ENCODE measurements at places on chromosomes 6 and 20. TPM values are rescaled to one million over a fixed set of nuclear protein-coding genes. Genes with fewer than 3 reads are reported as not detected.

The RSPH4A gene
- polyA plus RNA-seq, result 2.7 TPM

The ARMC12 gene
- polyA plus RNA-seq, result not detected

The POPDC3 gene
- polyA plus RNA-seq, result 13.5 TPM

The SLC17A2 gene
- polyA plus RNA-seq, result not detected

The HDAC2 gene
- polyA plus RNA-seq, result 62.6 TPM

The AVP gene
- not detected for polyA plus RNA-seq

The C4A gene
- not detected for polyA plus RNA-seq

The SLC22A1 gene
- 0.55 TPM for polyA plus RNA-seq

The TDP2 gene
- polyA plus RNA-seq, result 44.0 TPM

The PPIL1 gene
- polyA plus RNA-seq, result 46.7 TPM

The GHRH gene
- not detected for polyA plus RNA-seq

The BTNL2 gene
- polyA plus RNA-seq, result not detected

The KIAA1755 gene
- polyA plus RNA-seq, result 1.2 TPM

The ULBP2 gene
- polyA plus RNA-seq, result 9.5 TPM

The ARFGEF3 gene
- 10.4 TPM for polyA plus RNA-seq

The TUBB2B gene
- 46.3 TPM for polyA plus RNA-seq

The MYBL2 gene
- polyA plus RNA-seq, result not detected

The LBP gene
- polyA plus RNA-seq, result not detected

The PHF10 gene
- polyA plus RNA-seq, result 18.0 TPM

The TGM3 gene
- not detected for polyA plus RNA-seq

The SLC35D3 gene
- not detected for polyA plus RNA-seq

The ESR1 gene
- polyA plus RNA-seq, result 0.95 TPM

The ADAM33 gene
- not detected for polyA plus RNA-seq

The EEF1A2 gene
- 15.1 TPM for polyA plus RNA-seq

The EYS gene
- 0.91 TPM for polyA plus RNA-seq

The OVOL2 gene
- polyA plus RNA-seq, result 0.98 TPM

The PTCHD4 gene
- 38.7 TPM for polyA plus RNA-seq

The TGM6 gene
- polyA plus RNA-seq, result not detected

The FGD2 gene
- not detected for polyA plus RNA-seq
